Stimulated activated CD4-positive, alpha-beta T cell treated with anti-CD3 and anti-CD28 coated beads, TNF-alpha, amount 100 ng/mL, for 1 hour (primary cell): ENCODE measurements at places on chromosomes 13 and 19.

DNA sequence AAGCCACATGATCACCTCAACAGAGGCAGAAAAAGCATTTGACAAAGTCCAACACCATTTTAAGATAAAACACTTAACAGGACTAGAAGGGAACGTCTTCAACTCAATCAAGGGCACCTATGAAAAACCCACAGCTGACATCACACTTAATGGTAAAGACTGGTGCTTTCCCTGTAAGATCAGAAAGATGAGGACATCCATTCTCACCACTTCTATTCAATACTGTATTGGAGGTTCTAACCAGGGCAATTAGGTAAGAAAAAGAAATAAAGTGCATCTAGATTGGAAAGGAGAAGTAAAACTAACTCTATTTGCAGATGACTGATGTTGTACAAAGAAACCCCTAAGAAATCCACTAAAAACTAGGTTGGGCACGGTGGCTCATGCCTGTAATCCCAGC, 11.2 kb upstream of the AKAP8 start:
- DNase-seq: no peak

GRCh38 chr19:28492621-28493020, 720.3 kb downstream of the UQCRFS1 start:
- no peak for DNase-seq

DNA sequence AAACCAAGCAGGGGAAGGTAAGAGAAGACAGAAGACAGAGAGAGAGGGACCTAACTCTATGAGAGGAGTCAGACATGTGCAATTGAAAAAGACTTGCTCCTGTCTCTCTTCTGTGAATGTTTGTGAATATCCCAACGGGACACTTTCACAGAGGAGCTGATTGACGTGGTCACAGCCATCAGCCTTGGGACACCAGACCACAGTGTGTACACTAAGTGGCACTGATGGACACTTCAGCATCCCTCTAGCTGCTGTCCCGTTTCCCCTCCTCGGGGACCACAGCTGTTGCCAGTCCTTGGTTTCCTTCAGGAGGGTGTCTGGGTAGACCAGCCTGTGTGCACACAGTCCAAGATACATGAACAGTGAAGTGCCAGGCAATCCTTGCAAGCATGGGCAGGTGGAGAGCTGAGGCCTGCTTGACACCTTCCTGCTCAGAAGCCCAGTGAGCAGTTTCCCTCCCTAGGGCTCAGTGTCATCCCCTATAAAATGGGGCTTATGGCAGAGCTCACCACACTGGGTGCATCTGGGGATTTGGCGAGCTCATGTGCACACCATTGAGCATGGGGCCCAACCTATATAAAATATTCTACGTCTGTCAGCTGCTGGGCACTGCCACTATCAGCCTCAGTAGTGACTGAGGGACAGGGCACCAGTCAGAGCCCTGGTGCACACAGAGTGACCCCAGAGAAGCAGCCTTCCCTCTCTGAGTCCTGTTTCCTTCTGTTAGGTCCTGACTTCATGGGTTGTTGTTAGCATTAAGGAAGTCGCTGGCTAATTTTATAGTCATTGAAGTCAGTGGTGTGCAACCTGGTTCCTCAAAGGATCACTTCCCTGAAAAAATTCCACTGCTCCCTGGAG, 4.3 kb upstream of the USF2 start:
- no peak for DNase-seq

GRCh38 chr19:5895409-5895808, 8.2 kb downstream of the NDUFA11 start:
- no peak for DNase-seq

DNA sequence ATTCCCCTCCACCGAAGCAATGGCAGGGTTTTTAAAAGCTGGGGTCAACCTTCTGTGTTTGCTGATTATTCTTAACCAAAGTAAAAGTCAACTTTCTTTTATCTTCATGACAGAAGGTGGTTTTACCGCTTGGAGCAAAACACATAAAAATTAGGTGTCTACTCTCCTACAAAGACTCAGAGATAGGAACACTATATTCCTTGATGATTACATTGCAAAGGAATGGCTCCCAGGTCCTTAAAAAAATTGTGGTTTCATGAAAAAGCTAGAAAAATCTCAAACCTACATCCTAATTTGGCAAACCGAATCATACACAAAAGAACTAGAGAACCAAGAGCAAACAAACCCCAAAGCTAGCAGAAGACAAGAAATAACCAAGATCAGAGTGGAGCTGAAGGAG, 760.4 kb upstream of the PCDH20 start:
- DNase-seq: no peak

DNA sequence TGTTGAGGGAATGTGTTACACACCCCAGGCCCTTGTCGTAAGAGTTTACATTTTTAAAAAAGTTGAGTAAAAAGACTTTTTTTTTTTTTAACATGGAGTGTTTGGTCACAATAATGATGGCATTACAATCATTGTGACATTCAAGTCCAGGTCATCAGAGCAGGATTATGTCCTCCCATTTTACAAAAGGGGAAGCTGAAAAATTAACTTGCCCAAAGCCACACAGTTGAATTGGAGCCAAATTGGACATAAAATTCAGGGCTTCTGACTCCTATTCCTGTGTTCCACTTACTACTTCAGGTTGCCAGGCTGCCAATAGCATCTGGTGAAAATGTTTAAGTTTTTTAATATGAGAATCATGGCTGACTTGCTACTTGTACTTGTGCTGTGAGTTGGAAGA, 49.3 kb downstream of the DLEU7 start:
- DNase-seq: no peak

GRCh38 chr13:54018485-54018884, 989.9 kb downstream of the OLFM4 start:
- DNase-seq: no peak

- peak; percentile 86 for DNase-seq
Measured at GRCh38 chr19:34772697-34773554, at the start of gene ZNF599. TSS of gene ZNF599 (minus strand) at chr19:34773215. CDS start at chr19:34772841, 374 bp downstream.

GRCh38 chr19:52343548-52343947, 7.5 kb downstream of the ZNF610 start:
- peak; percentile 15 for DNase-seq

DNA sequence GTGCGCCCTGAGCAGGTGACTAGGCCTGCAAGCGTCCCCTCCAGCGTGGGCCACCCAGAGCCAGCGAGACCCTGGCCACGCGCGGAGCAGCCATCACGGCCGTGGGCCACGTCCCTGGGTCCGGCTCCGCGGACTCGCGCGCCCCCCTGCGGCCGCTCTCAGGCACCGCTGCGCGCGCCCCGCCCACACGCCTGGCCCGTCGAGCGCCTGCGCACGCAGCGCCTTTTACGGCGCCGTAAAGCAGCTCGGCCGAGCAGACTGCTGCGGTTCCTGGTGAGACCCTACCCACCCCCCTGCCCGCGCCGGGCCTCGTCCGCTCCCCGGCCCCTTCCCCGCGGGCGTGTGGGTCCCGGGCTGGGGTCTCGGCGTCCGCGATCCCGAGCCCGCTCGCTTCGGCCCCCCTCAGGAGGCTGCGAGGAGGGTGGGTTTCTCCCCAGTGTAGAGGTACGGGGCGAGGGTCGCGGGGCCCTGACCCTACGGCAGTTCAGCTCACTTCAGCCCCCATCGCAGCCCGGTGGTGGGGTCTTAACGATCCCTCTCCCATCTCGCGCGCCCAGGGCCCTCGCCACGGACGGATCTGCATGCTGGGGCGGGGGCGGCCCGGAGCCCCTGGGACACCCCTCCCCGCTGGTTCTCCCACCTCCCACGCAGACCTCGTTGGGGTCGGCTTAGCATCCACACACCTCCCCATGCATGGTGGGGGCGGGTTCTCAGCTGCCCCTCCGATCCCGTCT, at the start of gene TRAPPC5:
TSS of gene TRAPPC5 (plus strand) at position 228 of the 734 bp plus-strand sequence. CDS start 1,421 bp downstream, outside the sequence.
- peak; percentile 84 for DNase-seq

- no peak for DNase-seq
Measured at GRCh38 chr13:97245011-97245410, 22.9 kb downstream of the MBNL2 start.

DNA sequence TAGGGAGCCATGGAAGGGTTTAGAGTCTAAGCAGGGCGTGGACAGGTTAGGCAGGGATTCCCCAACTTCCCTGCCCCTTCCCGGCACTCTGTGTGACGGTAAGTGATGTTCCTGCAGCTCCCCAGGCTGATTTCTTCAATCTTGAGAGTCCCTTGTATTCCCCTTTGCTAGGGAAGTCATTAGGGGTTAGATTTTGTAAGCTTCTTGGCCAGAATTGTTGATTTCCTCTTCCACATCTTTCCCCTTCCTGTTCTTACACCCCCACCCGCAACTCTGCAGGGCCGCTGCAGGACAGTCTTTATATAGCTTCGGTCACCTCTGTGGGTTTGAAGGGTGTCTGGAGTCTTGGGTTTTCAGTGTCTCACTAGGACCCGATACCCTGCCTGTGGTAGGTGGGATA, 10.6 kb upstream of the ADGRE1 start:
- no peak for DNase-seq

DNA sequence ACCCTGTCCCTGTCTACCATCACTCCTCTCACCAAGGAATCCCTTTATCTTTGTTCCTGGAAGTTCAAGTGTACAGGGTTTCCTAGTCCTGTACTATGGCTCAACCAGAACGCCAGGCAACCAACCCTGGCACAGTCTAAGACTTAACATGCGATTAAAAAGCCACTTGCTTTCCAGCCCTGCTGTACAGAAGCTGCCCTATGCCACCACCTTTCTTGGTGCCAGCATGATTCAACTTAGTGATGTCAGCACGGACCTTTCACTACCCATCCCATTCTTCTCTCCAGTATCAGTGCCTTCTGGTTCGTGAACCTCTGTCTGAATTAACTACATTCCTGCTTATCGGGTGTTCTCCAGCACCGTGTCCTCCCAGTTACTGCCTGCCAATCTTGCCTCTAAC, 151.1 kb downstream of the KLF12 start:
- DNase-seq: no peak

GRCh38 chr13:66492479-66492878, 737.7 kb downstream of the PCDH9 start:
- DNase-seq: no peak

DNA sequence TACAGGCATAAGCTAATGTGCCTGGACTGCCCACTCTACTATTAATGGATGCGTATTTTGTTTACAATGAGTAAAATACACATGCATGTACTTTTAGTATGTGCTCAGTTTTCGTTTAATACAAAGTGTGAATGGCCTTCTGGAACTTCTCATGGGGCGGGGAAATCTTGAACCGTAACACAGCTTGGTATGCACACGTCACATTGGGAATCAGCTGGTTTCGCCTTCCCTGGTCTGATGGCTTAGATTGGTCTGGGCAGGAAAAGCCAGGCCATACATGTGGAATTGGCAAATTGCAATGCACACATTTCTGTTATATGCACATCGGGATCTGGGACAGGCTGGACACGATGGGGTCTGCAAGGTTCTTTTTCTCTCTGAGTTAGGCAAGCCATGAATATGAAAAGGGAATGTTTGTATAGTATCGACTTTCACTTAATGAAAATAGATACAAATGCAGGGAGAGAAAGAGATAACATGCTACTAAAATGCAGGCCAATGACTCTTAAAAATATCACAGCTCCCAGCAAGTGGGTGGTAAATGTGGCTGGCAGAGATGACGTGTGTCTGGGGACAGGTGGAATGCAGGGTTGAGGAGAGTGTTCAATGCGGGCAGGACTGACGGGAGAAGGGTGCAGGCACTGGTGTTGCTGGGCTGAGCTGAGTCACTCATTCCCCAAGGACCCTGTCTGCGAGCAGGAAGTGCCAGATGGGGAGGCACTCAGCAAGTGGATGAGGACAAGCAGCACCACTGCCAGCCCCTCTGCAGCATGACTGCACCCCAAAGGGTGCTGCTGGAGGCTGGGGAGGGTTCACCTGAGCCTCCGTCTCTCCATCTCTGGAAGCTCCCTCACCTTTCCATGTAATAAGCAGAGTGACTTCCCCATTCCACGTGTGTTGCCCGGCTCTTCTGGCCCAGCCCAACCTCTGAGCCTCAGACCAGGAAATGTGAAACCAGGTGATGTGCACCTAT, 204.0 kb upstream of the GPR12 start:
- DNase-seq: no peak

GRCh38 chr13:21150013-21150412, 26.3 kb downstream of the SKA3 start:
- no peak for DNase-seq

- DNase-seq: peak; percentile 52
Measured at GRCh38 chr13:48156466-48156865, 61.6 kb upstream of the MED4 start.

DNA sequence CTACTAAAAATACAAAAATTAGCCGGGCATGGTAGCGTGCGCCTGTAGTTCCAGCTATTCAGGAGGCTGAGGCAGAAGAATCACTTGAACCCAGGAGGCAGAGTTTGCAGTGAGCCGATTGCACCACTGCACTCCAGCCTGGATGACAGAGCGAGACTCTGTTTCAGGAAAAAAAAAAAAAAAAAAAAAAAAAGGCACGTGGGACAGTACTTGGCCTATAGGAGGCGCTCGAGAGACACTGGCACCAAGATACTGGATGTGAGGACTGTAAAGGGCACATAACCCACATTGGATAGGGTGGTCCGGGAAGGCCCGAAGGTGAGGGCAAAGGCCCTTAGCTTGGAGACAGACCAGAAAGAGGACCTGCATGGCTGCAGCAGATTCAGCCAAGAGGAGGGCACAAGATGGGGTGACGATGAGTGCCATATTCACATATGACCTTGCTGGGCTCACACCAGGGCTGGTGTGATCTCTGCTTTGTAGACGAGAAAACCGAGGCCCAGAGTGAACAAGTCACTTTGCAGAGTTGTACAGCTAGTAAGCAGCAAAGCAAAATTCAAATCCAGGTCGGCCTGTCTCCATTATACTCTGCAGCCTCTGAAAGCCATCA, 89.4 kb downstream of the DPF1 start:
- DNase-seq: no peak

DNA sequence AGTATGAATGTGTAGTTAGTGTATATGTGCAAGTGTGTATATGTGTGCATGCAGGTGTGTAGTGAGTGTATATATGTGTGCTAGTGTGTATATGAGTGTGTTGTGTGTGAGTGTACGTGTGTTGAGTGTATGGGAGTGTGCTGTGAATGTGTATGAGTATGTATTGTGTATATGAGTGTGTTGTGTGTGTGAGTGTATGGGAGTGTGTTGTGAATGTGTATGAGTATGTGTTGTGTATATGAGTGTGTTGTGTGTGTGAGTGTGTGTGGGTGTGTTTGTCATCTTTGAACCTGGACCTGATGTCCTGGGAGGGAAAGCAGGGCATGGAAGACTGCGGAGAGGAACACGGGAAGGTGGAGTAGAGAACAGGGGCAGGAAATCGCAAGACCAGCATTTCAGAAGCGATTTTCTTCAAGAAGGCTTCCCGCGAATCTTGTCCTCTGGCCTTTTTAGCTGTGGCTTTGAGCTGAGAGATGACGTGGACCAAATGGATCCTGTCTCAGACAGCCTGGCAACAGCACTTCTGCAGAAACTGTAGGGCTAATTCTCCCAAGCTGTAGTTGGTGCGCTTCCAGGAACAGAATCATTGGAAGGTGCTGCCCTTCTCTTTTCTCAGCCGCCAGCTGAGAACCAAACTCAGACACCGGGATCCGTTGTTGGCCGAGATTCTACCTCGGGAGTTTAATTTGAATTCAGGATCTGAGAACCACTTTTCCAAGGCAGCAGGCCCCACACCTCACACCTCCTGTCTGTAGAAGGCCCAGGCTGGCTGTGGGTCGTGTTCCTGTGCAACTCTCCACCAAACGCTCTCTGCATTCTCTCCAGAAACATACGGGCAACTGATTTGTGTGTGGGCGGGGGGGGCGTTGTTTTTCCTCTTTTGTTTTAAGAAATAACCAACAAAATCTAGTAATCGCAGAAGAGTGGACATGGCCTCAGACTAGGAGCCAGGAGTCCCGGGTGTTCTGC, 94.7 kb upstream of the RAP2A start:
- DNase-seq: no peak

GRCh38 chr13:59633290-59633689, 530.4 kb downstream of the DIAPH3 start:
- no peak for DNase-seq
